ENCODE measurements at places on chromosomes 12 and 14.
A peak's percentile ranks its signal among the peaks of the same experiment; 100 is the strongest.

- peak; percentile 56 for DNase-seq
These were observed 6.9 kb upstream of the NTS start for GRCh38 chr12:85866986-85867776.

DNA sequence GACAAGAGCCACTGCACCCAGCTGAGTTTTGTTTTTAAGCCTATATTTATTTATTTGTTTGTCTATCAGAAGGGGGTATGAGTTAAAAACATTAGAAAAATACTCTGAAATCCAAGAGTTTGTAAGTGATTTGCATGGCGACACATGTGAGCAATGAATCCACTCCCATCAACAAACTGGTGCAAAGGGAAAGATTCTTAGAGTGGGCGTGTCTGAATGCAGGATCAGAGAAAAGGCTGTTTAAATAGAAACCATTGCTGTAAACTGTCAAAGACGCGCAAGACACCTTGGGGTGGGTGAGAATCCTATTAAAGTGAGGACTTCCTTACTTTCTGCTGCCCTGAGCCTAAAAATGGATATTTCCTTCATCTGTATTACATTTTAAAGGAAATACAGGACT, 51.9 kb downstream of the ZFYVE26 start:
- DNase-seq: no peak

DNA sequence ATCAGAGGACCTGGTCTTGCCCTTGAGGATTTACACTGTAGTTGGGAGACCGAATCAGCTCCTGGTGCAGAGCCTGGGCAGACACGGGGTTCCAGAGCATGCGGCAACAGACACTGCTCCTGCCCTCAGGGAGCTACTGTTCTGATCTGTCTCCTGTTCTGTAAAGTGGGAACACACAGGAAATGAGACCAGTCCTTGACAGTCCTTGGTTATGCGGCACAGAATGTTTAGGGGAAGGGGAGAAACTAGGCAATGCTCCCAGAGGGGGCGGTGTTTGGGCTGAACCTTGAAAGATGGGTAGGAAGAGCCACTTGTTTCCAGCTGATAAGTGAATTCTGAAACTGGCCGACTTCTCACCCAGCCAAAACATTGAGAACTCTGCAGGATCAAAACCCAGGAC, 132.4 kb downstream of the ZFP36L1 start:
- DNase-seq: no peak

DNA sequence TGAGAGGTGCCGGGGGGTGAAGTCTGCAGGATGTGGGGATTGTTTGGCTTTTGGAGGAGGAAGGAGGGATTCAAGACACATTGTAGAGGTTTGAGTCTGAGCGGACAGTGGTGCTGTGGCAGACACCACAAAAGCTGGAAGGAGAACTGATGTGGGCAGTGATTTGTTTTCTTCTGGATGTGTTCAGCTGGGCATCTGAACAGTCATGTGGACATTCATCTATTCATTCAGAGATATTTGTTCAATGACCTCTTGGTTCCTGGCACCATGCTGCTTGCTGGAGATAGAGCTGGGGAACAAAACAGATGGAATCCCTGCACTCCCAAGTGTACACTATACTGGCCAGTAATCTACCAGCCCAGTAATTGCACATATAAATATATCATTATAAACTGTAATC, 64.0 kb downstream of the PTPN11 start:
- no peak for DNase-seq

GRCh38 chr12:75414671-75415070, 23.8 kb downstream of the GLIPR1L2 start:
- no peak for DNase-seq

DNA sequence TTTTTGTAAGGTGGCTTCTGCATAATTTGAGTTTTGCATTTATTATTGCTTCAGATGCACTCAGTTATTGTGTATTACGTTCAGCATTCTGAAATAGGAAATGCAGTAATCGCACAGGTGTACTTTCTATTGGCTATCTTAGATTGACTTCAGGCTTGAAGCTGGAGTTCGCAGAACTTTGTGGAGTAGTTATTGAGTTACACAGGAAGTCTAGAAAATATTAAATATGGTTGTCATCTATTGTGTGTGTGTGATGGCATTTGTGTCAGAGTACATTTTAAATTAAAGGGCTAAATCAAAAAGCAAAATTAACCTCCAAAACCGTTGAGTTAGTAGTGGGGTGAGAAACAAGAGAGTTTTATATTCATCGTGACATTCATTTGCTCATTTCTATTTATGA, 2.7 kb downstream of the ARID2 start:
- DNase-seq: peak; percentile 18

GRCh38 chr14:75563931-75564330, 14.5 kb upstream of the FLVCR2 start:
- DNase-seq: no peak

DNA sequence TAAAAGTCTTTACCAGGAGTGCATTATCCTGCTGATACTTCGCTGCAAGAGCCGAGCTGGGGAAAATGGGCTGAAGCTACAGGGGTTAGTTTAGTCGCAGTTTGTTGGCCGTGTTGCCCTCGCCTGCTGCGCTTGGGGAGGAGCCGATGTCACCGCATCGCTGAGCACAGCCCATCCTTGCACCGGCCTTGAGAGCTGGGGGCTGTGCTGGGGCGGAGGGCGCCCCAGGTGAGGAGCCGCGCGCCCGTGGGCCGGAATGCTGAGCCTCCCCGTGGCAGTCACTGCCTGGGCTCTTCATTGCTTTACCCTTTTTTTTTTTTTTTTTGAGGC, 50.0 kb downstream of the ADGRD1 start:
- no peak for DNase-seq

DNA sequence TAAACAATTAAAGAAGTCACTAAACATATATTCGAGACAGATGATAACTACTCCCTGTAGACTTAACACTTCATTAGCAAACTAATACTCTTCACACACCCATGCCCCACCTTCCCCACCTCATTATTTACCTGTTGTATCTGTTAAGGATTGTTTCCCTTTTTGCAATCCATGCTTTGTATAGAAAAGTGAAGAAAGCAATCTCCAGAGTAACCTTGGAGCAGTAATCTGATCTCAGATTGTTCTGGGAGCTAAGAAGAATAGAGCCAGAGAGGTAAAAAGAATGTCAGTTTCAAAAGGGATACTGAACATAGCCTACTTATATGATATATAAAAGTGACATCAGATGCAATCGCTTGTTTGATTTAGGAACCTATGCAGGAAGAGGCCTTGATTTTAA, 37.4 kb downstream of the PLEKHA5 start:
- no peak for DNase-seq

- DNase-seq: no peak
These were observed 194.1 kb downstream of the AACS start for GRCh38 chr12:125259178-125259867.

DNA sequence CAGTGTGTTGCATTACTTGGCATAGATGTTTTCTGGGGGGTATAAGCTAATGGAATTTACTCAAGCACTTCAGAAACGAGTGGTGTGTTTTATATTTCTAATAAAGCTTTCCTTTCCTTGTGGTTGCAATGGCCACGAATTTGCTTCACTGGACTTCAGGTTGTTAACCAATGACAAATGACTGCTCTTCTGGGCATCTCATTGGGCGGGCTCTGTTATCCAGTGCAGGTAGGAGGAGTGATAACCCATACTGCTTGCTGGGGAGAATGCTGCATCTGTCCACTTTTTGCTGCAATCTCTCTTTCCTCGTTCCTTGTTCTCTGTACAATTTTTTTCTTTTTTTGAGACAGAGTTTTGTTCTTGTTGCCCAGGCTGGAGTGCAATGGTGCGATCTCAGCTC, 80.0 kb upstream of the RPH3A start:
- no peak for DNase-seq

GRCh38 chr12:50099302-50100008, 4.4 kb upstream of the GPD1 start:
- no peak for DNase-seq

DNA sequence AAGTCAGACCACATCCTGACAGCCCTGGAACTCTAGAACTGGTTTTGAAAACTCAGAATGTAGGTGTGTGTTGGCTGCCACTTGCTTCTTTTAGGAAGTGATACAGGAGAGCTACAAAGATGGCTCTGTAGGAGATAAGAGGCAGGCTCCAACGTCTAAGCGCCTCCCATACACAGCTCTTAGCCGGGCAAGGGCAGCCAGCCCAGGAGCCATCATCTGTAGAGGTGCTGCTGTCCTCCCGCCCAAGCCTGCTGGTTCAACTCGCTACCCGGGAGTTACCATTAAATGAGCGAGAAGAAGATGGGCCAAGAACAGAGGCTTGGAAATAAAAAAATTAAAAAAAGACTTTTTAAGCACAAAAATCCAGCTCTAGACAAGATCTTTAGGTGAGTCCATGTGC, 61.2 kb upstream of the DIO3 start:
- no peak for DNase-seq

DNA sequence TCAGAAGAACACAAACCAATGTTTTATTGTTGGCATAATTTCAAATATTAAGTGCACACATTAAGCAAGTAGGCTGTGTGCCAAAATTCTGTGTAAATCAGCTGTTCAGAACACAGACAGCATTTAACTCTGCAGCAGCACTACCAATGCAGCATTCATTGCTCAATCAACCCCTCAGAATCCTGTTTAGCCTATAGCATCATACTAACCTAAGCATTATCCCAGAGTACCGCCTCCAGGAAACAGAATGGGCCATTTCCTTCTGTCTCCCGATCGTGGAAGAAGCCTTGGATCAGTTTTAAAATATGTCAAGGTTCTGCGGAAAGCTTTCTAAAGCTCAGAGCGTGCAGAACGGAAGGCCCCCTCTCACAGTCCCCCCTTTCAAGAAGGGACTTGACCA, 3.3 kb downstream of the IL26 start:
- DNase-seq: no peak

GRCh38 chr12:11734580-11735180, 85.2 kb downstream of the ETV6 start:
- peak; percentile 72 for DNase-seq

GRCh38 chr12:7108003-7108795, 815 bp downstream of the C1RL start:
- peak; percentile 57 for DNase-seq

DNA sequence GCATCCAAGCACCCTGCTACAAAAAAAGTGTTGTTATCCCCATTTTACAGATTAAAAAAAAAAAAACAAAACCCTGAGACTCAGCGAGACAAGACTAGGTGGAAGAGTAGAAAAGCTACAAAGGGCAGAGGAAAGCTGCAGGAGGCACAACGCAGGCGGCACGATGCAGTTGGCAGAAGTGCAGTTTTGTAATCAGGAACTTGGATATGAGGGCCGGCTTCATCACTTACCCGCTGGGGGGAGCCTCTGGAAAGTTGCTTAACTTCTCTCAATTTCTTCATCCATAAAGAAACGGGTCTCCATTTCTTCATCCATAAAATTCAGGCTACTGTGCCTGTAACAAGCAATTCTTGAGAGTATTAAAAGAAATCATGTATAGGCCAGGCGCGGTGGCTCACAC, 33.1 kb upstream of the CCDC60 start:
- peak; percentile 1 for DNase-seq

DNA sequence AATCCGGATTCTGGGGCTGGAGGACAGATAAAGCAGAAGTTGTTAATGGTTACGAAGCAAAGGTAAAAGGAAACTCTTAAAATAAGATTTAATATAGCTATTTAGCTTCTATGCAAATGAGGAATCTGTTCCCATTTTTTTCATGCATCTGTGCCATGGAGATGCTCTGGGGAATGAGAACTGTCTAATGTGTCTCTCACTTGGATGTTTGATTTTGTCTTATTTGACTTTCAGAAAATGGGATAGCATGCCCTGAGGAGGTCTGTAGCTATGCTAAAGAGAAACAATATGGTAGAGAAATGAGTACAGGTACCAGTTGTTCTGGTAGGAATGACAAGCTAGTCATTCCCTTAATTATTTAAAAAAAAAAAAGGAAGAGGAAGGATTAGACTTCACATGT, 24.3 kb downstream of the C12orf76 start:
- DNase-seq: no peak

DNA sequence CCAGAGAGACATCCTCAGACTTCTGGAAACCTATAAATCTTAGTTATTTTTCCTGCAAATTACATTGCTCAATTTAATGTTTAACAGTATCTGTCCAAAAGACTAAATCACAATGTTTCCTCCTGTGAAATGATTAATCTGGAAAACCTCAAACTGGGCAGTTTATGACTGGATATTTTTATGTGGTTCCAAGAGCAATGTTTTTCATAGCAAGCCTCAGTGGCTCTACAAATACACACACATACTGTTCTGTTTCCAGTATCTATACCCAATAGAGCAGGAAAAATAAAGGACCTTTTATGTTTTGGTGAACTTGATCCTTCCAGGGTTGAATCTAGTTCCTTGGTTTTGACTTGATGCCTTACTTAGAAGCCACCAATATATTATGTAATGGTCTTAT, 9.2 kb downstream of the NID2 start:
- DNase-seq: no peak

- DNase-seq: no peak
These were observed 112.4 kb downstream of the BCL11B start for GRCh38 chr14:99159341-99160340.

DNA sequence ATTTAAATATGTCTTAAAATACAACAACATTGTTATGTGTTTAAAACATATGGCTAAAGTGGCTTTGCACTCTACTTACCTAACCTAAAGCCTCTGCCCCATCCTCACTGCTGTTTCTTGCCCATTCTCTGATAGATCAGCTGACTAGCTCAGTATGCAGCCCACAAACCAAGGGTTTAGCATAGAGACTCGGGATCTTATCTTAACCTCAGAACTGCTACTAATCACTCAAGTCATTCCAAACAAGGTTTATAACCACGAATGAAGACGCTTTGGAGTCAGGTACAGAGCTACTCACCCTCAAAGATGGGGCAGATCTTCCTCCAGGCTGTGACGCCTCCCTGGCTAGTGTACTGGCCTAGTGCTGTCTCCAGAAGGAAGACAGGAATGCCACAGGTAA, 19.3 kb downstream of the SLC6A13 start:
- no peak for DNase-seq

- no peak for DNase-seq
These were observed 94.9 kb downstream of the VCPKMT start for GRCh38 chr14:50021261-50022031.

GRCh38 chr14:96267916-96268315, 11.9 kb downstream of the BDKRB1 start:
- DNase-seq: no peak

DNA sequence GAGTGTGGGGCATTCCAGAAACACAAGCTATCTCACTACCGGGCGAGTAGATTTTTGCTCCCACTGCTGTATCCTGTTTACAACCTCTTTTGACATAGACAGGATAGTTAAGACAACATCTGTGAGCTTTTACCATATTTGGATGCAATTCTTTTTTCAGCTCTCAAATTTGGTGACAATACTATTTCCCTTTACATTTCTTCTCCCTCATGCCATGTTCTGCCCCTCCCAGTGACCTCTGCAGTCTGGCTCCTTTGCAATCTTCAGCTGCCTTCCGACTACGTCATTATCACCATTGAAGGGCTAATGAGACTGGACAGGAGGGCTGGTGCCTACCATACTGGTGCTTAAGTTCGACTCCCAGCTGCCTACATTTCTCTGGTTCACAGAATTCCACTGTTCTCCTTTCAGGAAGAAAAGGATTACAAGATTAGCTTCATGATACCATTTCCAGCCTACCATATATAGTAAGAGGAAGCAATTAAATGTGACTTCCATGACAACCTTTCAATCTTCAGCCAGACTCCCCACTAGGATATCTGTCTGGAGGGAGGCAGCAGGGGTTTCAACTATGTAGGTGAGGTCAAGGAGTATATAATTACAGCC, 251.6 kb downstream of the PHLDA1 start:
- DNase-seq: no peak

GRCh38 chr12:105231396-105231795, 4.6 kb downstream of the APPL2 start:
- no peak for DNase-seq

- peak; percentile 30 for DNase-seq
These were observed 2.1 kb downstream of the CHST11 start for GRCh38 chr12:104458694-104459367.

- no peak for DNase-seq
These were observed 54.9 kb downstream of the DNAH10 start for GRCh38 chr12:123816896-123817537.

All from inflammatory macrophage (primary cell).